ENCODE measurements at places on chromosomes 5 and 9.

GRCh38 chr9:15374310-15374709 is 48.4 kb upstream of the SNAPC3 start:
- DNase-seq = no peak

DNA sequence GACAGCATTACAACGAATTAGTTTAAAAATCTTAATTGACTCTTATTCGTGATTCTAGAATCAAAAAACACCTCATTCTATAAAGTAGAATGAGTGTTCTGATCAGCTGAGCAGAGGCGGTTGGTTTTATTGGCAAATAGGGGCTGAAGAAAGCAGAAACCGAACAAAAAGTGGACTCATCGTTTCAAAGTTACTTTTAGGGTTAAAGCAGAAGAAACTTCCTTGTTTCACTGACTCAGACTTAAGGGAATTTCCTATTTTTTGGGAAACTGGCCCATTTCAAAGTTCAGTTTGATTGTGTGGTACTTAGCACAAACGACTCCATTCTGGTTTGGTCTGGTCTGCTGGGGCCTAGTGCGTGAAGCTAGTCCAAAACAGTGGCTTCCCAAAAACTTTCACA is 862 bp upstream of the NDUFB6 start:
- no peak for DNase-seq

GRCh38 chr5:1060535-1060981 is 51.3 kb downstream of the SLC12A7 start:
- DNase-seq = no peak

- no peak for DNase-seq
Observed at GRCh38 chr5:163106098-163106497, 331.3 kb upstream of the CCNG1 start.

GRCh38 chr5:143398451-143399237 is 4.8 kb downstream of the NR3C1 start:
- DNase-seq = no peak

DNA sequence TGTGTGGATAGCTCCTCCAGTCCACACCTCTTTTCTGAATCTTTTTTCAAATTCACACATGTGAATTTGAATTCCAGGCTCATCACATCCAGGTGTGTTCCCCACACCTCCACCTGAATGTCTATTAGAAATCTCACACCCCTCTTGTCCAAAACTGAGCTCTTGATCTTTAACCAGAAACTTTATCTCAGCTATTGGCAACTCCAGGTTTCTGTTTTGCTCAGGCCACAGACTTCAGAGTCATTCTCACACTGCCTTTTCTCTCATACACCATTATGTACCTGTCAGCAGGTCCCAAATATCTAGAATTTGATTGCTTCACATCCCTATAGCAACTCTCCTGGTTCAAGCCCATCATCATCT is 11.6 kb downstream of the NIPSNAP3B start:
- no peak for DNase-seq

GRCh38 chr5:169545762-169546161 is 37.8 kb upstream of the SPDL1 start:
- DNase-seq = no peak

DNA sequence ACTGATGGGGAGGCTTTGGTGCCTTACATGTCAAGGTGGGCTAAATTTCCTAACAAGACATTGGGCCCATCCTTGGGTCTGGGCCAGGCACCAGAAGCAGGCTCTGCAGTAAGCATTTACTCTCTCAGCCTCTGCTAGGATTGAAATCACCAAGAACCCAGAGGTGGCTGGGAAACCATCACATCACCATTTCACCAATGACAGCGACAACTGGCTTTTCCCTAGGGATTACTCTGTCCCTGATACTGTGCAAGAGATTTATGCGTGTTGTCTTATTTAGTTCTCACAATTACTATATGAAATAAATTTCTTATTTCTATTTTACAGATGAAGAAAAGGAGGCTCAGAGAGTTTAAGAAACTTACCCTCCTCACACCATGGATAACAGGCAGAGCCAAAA is 342.2 kb downstream of the ARHGEF28 start:
- no peak for DNase-seq

GRCh38 chr5:27011274-27011673 is 27.1 kb downstream of the CDH9 start:
- no peak for DNase-seq

DNA sequence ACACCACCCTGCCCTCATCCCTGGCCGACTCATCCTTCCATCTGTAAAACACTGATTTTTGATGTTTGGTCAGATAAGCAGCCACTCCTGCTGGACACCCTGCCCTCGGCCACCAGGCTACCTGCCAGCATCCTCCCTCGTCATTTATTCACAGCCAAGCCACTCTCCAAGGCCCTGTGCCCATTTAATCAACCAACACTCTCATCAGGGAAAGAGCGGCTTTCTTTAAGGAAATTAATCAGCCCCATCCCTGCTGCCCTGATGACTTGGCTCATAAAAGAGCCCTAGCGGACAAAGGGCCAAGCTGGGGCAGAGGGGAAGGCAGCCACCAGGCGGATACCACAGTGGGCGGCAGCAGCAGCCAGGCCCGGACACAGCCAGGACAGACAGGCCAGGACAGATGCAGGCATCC is 52.4 kb downstream of the GOLM1 start:
- no peak for DNase-seq

- DNase-seq = no peak
Observed at GRCh38 chr5:143108498-143109128, 294.9 kb downstream of the NR3C1 start.

DNA sequence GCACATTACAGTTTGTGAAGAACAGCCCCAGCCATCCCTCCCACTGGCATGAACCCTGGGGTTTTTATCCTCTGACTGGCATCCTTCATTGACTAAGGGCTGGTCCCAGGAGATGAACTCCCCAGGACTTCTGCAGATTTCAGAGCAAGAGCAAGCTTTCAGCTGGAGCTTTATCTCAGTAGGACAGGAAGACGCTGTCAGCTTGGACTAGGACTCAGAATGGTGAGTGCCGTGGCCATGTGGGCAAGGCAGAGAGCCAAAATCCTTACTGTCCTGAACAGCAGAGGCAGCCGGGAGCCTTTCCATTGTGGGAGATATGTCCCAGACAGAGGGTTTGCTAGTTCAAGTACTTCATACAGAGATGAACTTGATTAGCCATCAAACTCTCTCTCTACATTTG is 3.2 kb upstream of the ACOT12 start:
- DNase-seq = no peak

GRCh38 chr9:97394881-97395280 is 17.0 kb upstream of the TDRD7 start:
- no peak for DNase-seq

DNA sequence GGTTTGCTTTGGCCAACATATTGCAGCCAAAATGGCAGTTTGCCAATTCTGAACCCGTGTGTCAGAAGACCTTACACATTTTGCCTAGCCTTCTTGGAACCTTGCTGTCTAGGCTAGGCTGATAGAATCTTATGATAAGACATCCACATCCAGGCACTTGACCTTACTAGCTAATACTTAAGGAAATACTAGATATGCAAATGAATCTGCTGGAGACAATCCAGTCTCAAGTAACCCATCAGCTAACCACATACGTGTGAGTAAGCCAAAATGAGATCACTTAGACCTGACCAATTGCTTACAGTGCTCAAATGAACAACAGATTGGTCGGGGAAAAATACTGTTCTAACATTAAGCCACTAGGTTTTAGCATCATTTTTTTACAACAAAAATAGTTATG is 1504.6 kb upstream of the CDH9 start:
- DNase-seq = no peak

DNA sequence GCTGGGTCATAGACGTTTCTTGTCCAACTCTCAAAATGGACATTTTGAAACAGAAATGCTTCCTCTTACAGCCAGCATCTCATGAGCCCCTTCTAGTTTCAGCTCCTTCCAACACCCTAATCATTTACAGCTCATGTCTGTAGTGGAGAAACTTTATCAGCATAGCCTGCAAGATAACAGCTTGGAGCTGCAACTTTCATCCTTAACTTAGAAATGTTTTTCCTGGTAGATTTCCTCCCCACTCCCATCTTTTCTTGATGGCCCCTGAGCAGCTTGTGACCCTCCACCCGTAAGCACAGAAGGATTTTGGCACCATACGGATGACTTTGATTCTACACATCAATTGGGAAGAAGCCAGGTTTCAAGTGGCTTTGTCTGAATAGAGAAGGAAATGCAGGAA is 53.5 kb upstream of the TGFBR1 start:
- no peak for DNase-seq

DNA sequence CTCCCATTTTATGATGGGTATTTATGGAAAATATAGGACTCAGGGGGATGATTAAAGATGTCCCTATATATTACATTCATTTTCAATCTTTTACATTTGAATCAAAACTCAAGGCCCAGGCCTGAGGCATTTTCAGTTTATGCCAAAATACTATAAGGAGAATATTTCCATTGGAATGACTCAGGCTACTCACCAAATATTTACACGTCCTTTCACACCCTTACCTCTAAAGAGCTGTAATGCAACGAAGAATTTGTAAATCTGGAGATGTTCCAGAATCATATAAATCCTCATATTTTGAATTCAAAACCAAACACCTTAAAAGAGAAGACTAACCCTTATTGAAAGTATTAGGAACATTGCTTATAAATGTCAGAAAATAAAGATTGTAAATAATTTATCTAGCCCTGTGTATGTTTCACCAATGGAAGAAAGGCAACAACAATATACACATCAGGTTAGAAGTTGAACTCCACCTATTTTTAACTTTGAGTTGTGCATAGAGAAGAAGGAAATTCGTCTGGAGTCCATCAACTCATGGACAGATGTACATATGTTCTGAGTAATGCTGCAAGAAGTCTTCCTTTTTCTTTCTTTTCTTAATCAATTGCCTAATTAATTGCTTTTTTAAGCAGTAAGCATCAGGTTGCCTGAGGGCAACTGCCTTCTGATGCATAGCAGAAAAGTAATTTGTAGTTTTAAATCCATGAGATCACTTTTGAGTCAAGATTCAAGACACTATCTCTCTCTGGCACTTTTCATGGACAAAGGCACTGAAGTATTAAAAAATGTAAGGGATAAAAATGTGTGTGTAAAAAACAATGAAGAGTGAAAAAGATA is 579.3 kb upstream of the RGMB start:
- DNase-seq = no peak

DNA sequence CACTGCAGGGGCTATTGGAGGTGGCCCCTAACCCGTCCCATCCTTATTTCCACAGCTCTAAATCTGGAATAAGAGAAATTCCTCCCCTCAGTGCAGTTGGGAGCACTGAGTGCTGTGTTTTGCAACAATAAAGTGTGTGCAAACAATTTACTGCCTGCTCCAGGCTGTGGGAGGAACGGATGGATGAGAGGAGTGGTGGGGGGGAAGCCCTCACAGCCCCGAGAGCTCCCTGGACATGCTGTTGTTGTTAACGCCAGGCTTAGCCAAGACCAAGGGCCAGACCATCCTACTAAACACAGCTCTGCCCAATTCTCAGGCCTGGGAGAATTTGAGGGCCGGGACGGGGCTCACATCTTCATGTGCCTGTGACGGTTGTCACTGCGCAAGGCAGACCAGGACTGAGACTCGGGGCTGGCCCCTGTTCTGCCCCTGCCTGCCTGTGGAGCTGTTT is 200.2 kb downstream of the DAB2IP start:
- no peak for DNase-seq

DNA sequence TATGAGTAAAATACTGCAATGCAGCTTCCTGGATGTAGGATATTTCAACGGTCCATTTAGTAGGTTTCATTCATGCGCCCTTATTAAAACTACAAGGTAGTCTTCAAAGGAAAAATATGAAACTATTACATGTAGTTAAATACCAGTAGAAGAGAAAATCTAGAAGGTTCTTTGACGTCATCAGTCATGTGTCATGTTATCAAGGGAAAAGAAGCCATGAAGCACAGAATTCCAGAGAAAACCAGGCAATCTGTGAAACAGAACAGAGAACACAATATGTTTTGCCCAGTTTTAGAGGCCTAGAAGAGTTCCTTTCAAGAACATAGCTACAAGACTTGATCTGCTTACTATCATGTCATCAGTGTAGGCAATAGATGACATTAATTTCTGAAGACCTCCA is 38.4 kb downstream of the BNC2 start:
- no peak for DNase-seq

DNA sequence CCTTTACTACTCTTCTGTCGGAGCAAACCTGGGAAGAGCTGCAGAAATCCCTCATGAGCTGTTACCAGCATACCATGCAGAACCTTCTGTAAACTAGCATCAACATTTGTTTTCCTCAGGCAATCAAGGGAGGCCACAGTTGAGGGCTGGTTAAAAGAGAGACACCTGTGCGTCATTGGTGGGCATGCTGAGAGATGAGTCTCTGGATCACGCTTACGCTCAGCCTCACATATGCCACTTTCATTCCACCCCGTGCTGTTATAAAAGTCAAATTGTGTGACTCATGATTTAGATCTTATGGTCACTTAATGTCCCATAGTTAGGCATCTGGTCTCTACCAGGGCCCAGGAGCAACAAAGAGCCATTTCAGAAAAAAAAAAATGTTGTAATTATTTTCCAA is 18.1 kb upstream of the ICE1 start:
- no peak for DNase-seq

DNA sequence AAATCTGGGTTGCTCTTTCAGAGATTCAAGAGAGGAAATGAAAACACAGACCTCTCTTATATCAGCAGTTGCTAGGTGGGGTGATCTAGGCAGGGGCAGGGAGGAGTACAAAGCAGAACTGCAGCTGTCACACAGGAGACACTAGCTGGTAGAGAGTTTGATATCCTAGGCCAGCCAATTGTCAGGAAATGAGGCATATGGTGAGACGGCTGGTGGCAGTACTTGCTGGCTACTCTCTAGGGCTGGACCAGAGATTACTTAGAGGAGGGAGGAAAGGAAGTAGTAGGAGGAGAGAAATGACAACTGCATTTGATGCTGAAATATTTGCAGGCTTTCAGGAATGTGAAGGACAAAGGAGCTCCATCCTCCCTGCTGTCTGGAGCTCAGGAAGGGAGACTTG is 113.8 kb downstream of the TRIM32 start:
- DNase-seq = no peak

DNA sequence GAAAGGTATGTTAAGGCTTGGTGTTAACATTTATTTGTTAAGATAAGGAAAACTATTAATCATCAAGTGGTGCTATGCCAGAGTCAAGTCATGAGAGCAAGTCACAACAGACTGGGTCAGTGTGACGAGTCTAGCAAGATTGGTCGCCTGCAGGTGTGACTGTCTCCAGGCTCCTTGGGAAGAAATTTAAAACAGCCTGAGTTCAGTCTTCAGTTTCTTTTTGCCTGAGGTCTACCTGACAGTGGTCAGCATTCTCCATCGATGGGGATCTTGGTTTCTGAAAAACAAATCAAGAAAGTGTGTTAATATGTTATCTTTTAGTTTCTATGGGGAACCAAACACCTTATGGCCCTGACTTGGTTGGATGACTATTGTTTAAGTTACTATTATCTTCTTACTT is 56.3 kb downstream of the CETN3 start:
- no peak for DNase-seq

Measured in right atrium auricular region (tissue), 2 donors.